ENCODE measurements at places on chromosomes 2 and 18. TPM values are rescaled to one million over a fixed set of nuclear protein-coding genes. Genes with fewer than 3 reads are reported as not detected.

DNA sequence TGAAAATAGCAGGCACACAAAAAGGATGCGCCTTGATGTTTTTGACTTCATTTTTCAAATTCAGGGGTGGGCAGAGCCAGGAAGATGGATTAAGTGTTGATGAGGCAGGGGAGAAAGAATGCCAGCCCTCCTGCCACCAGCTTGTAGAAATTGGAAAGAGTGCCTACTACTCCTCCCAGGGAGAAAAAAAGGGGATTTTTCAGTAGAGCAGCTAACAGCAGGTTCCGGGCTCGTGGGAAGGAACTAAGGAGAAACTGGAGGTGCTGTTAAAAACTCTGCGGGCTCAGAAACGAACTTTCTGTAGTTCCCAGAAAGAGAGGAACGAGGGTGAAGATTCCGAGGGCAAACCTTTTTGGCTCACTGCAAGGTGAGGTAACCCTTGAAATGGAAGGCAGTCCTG lies 100.1 kb upstream of the MCFD2 start:
- no peak for DNase-seq

GRCh38 chr2:174664084-174664759 lies 66.6 kb upstream of the WIPF1 start:
- DNase-seq: no peak

DNA sequence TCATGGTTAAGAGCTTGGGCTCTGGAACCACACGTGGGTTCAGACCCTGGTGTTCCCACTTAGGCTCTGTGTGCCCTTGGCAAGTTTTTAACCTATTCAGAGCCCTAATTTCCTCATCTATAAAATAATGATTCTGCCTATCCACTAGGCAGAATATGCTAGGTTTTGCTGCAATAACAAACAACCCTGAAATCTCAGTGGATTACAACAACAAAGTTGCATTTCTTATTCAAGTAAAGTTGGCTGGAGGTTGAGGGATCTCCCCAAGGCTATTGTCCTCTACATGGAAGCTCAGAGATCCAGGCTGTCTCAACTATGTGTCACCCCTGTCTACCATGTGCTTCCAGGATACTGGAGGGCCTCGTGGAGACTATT lies 275.4 kb upstream of the SIX2 start:
- no peak for DNase-seq

MAIP1 gene
- 29.9 TPM for total RNA-seq

ADAM23 gene
- total RNA-seq: 0.25 TPM

- no peak for DNase-seq
Measured at GRCh38 chr2:42935692-42936671, 143.6 kb upstream of the HAAO start.

ANKRD36 gene
- total RNA-seq: 47.5 TPM

DNA sequence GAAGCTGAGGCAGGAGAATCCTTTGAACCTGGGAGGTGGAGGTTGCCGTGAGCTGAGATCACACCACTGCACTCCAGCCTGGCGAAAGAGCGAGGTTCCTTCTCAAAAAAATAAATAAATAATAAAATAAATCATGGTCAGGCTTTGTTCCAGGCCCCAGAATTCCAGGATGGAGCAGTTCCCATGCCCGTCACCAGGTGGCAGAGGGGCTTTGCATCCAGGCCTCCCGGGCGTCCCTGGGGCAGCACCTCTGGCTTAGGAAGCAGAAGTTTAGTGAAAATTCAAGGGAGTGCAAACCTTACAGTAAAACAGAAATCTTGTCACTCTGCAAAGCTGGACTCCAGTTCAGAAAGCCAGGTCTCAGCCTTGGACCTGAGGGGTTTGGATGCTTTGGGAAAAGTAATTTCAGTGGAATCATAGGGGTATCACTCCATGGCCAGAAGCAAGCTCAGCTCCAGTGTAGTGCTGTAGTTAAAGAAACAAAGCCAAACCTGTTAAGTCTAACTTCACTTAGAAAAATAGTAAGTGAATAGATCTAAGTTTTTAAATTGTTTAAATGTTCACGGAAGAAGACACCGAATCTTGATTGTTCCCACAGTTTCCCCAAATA lies 512.7 kb downstream of the CMPK2 start:
- DNase-seq: no peak
